ENCODE measurements at places on chromosomes 12 and 14.

GRCh38 chr12:11540615-11541310 is 108.7 kb upstream of the ETV6 start:
- DNase-seq, result no peak

DNA sequence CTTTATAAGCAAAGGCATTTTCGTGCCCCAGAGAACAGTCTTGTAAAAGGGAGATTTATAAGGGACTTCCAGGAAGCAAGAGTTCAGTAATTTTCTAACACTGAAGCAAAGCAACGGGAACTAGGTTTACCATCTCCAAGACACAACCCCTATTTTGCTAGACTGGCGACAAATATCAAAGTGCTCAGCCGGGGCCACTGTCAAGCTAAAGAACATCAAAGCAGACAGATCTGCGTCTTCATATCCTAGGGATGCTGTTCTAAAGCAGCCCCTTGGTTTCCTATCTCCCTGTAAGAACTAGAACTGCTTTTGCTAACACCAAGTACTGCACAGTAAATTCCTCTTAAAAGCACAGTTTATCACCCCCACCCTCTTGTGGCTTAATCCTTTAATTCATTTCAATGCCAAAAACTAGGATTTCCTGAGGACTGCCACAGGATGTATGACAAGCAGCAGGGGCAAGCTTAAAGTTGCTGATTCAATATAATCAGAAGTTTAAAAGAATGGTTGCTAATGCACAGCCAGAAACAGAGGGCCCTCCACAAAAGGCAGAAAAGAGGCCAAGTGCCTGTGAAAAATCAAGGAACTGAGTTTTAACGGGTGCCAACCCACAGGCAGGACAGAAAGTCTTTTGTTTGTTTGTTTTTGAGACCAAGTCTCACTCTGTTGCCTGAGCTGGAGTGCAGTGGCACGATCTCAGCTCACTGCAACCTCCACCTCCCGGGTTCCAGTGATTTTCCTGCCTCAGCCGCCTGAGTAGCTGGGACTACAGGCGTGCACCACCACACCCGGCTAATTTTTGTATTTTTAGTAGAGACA is 44.0 kb upstream of the ISM2 start:
- no peak for DNase-seq

- no peak for DNase-seq
Measured at GRCh38 chr12:11886339-11886738, 184.4 kb upstream of the BCL2L14 start.

GRCh38 chr12:66371982-66372381 is 69.7 kb downstream of the HELB start:
- DNase-seq, result no peak

- DNase-seq, result no peak
Measured at GRCh38 chr12:14843425-14843887, at the start of gene ART4. Gene ART4, minus strand, starts transcription at chr12:14843526. Its CDS starts 413 bp downstream, at chr12:14843113.

DNA sequence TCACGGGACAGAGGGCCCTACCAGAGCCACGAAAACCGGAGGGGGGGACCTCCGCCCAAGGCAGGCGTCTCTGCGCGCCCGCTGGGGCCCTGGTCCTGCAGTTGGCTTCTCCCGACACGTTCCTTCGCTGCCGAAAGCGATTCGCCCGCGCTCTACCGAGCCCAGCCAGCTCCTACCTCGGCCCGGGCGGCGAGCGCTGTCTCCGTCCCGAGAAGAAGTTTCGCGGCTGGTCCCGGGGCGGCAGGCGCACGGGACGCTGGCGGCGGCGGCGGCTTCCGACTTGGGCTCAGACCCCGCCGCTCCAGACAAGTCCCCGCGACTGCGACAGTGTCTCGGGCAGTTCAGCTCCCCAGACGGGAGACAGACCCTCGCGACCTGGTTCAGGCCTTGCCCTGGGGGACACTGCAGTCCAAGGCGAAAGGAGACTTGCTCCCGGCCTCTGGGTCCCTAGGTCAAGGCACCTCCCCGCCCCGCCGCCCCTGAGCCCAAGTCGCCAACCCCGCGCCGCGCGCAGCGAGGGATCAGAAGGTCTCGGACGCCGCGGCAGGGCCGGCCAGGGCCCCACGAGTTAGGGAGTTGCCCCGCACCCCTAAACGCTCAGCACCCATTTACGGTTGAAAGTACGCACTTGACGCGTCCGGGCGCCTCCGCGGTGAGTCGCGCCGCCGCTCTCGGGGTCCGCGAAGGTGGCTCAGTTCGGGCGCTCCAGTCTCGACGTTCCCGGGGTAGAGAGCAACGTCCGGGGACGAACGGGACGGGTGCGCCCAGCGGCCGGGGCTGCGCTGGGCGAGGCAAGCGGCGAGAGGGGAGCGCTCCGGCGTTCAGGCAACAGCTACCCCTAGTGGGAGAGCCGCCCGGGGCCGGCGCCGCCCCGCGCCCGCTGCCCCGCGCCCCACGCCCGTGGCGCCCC is 1.4 kb upstream of the DIO3 start:
- peak; percentile 73 for DNase-seq

GRCh38 chr14:61150851-61151250 is 130.3 kb downstream of the TMEM30B start:
- DNase-seq, result no peak

GRCh38 chr12:50212071-50212467 is 44.9 kb upstream of the CERS5 start:
- no peak for DNase-seq

DNA sequence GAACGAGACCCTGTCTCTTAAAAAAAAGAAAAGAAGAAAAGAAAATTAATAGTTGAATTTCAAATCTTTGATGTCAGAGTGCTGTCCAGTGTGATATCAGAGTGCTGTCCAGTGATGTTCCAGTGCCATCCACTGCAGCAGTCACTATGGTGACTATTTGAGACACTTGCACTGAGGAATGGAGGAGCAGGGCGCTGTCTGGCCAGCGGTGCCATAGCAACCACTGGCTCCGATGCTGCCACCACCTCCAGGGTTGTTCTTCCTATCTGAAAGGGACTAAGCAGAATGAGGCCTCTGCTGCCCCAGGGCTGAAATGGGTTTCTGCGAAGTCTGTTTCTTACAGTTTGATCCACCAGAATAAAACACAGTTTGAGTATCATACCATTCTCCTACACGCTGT is 272.9 kb downstream of the NUAK1 start:
- DNase-seq, result no peak

DNA sequence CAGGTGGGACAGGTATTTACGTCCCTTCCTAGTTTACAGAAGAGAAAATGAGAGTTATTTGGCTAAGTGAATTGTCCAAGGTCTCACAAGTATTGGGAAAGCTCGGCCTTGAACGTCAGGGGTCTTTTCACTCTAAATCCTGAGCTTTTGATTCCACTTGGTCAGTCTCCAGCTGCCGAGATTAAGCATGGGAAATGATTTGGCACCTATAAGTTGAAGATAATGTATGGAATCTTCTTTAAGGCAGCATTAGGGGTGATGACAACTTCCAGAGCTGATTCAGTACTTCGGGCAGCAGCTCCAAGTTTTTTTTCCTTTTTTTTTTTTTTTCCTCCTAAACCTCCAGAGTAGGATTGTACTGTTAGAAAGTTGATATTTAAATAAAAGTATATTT is 722 bp downstream of the FAM234B start:
- no peak for DNase-seq

DNA sequence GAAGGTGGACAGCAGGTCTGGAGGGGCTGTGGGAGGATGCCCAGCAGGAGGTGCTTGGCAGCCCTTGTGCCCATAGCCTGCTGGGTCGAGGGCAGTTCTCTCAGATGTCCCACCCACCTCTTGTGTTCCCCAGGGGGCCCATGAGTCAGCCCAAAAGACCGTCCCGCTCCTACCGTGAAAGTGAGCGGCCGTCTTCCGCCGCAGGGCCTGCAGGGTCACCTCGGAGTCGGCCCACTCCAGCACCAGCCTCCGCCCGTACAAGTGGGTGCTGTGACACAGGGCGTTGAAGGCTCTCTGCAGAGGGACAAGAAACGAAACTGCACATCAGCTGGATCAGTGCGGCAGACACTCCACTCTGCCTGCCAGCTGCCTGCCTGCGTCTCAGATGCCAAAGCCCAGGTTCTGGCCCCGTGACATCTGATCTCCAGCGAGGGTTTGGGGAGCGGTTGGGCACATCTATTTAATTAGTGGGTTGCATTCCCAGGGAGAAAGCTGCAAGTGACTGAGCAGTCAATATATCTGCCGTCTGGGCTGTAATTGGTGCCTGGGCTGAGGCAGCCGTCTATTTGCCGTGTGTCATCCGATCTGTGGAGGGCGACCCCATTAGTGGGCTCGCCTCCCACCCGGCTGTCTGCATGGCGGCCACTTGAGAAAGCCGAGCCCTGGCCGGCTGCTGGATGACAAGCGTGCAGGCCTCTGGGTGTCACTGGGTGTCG is 121.5 kb downstream of the RBM19 start:
- DNase-seq, result no peak

GRCh38 chr12:66976526-66976925 is 292.6 kb upstream of the CAND1 start:
- DNase-seq, result no peak

DNA sequence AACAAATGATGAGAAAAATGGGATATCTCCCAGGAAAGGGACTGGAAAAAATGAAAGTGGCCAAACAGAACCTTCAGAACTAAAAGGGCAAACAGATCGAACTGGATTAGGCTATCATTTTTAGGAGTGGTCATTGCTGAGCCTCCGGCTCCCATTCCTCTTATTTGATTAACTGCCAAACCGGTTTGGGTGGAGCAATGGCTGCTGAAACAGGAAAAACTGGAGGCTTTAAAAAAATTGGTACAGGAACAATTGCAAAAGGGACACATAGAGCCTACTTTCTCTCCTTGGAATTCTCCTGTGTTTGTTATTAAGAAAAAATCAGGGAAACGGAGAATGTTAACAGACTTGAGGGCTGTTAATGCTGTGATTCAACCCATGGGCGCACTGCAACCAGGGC is 49.7 kb downstream of the TNFAIP2 start:
- no peak for DNase-seq

DNA sequence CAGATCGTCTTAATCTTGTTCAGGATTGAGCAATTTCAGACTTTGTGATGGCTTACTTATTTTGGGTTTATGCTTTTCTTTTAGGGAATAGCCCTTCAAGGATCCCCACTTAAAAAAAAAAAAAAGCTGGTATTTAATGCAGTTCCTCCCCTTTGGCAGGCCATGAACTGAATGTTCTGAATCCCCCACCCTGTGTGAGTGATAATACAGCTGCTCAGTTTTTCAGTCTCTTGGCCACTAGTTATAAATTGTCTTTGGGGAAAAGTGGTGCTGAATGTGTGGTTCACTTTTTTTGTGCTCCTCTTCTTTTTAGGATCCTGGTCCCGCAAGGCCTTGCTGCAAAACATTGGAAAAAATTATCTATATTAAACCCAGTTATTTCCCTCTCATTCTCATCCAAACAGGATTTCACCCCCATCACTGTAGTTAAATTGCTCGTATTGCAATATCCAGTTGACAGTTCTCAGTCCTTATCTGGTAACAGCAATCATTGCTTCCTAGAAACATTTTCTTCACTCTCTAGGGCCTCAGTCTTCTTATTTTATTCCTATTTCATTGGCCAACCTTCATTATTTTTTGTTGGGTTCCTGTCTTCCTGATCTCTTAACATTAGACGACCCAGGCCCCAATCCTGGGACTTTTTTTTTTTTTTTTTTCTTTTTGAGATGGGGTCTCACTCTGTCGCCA is 73.1 kb upstream of the PAWR start:
- no peak for DNase-seq

DNA sequence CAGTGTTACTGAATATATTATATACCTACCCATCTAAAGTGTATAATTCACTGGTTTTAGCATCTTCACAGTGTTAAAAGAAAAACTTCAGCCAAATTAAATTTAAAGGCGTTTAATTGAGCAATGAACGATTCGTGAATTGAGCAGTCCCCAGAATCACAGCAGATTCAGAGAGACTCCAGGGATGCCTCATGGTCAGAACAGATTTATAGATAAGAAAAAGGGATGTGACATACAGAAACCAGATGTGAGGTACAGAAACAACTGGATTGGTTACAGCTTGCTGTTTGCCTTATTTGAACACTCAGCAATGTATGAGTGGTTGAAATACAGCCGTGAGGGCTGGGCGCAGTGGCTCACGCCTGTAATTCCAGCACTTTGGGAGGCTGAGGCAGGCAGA is 84.6 kb downstream of the WNK1 start:
- no peak for DNase-seq
